Spinal cord (tissue), 10 donors: ENCODE measurements at places on chromosomes 12 and 14. TPM values are rescaled to one million over a fixed set of nuclear protein-coding genes. Genes with fewer than 3 reads are reported as not detected.

- no peaks in the 10 kb centered on the region for H3K27me3 ChIP-seq
- H3K4me3 ChIP-seq: no peak overlapping the region
- H3K4me1 ChIP-seq: no peaks in the 10 kb centered on the region
These were observed 10.1 kb downstream of the FGF6 start for GRCh38 chr12:4435537-4435936.

- no peaks in the 10 kb centered on the region for H3K27me3 ChIP-seq
- no peaks in the 10 kb centered on the region for H3K36me3 ChIP-seq
- H3K27ac ChIP-seq: no peak overlapping the region
- H3K4me3 ChIP-seq: no peak overlapping the region
- H3K4me1 ChIP-seq: peaks cover 3% of the 10 kb centered on the region
- DNase-seq: no peak
These were observed 23.6 kb upstream of the USP44 start for GRCh38 chr12:95574799-95575452.

SLC25A47 gene
- total RNA-seq: not detected

DNA sequence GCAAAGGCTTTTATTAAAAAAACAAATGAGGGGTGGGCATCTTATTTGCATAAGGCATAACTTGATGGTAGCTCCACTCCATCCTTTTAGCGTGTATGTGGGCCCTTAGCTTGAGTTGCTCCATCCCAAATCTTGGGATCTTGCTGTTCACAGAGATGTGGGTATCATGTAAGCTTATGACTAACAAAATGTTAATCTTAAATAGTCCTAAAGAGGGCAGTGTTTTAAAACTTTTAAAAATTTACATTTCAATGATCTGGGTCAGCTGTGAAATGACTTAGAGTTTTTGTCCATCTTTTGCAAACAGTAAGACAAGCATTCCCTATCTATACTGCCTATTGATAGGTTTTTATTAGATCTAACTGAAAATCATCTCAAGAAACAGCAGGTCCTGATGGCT lies 86.0 kb downstream of the SLCO1A2 start:
- H3K27me3 ChIP-seq: no peaks in the 10 kb centered on the region
- H3K4me1 ChIP-seq: no peaks in the 10 kb centered on the region
- no peak overlapping the region for H3K27ac ChIP-seq

DNA sequence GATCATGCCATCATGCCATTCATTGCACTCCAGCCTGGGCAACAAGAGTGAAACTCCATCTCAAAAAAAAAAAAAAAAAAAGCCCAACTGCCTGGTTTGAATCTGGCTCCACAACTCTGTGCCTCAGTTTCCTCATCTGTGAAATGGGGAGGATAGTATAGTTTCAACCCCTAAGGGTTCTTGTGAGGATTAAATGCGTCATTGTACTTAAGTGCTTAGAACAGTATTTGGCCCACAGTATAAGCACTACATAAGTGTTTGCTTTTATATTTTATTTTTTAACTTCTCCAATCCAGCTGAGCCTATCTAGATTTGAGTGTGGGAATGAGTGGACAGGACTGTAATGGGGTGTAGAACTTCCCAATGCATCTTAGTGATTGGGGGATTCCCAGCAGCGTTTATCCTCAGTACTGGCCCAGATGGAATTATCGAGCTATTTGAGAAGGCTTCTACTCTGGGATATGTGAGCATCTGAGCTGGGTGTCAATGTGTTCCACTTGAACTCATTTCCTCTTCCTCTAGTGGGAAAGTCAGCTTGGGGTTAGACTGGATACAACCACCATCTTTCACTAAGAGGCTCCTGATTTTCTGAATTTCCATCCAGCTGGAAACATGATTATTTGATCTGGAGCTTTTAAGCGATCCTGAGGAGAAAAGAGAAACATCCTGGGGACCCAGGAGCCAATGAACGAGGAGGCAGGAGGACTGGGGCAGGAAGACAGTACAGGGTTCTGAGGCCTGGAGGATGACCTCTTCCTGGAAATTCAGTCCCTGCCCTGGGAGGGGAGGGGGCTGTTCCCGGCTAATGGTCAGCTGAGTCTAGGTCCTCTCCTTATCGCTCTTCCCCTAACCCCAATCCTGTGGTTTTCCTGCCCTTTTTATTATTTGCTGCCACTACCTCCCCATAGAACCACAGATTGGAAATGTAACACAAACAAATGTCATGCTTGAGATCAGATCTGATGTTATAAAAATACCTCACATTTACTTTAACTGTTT lies 9.3 kb upstream of the ESPL1 start:
- H3K27me3 ChIP-seq: no peaks in the 10 kb centered on the region
- no peak for DNase-seq
- no peak overlapping the region for H3K4me3 ChIP-seq
- H3K36me3 ChIP-seq: peaks cover 22% of the 10 kb centered on the region

DNA sequence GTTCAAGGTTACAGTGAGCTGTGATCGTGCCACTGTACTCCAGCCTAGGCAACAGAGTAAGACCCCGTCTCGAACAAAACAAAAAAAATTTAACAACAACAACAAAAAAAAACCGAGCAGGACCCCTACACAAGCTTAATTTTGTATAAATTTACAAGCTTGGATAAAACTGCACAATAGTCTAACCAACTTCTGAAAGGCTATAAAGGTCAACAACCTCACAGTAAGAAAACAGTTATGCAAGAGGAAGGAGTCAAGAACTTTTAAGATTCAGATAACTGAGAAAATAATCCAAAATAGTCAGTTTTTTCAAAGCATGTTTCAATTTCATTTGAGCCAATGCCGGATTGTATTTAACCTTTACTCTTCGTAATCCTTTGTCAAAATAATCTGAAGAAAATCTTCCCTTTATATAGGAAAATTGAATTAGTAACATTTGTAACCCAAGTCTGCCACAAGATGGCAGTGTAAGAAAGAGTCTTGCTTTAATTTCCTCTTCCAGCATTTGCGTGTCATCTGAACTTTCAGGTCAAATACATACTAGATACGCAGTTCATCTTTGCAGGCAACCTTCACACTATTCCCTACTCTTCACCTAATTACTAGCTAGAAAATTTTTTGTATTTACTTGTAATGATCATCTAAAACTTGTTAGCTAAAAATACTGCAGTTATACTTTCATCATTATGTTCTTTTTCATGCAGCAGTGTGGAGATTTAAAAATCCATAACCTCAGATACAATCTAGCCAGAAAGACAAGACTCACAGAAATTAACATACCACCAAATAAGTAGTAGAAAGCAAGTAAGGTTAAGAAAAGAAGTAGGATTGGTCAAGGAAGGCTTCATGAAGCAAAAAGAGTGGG lies 5.8 kb downstream of the CCNB1IP1 start:
- H3K4me1 ChIP-seq: no peaks in the 10 kb centered on the region
- H3K4me3 ChIP-seq: no peak overlapping the region
- no peak for DNase-seq
- peaks cover 9% of the 10 kb centered on the region for H3K36me3 ChIP-seq
- no peaks in the 10 kb centered on the region for H3K27me3 ChIP-seq

RTL1 gene
- 0.44 TPM for total RNA-seq

GUCY2C gene
- 0.10 TPM for total RNA-seq

CELA1 gene
- not detected for total RNA-seq

WNT5B gene
- 10.3 TPM for total RNA-seq
